ENCODE measurements at places on chromosomes 5 and 9.

GRCh38 chr9:109766351-109766750, 13.6 kb upstream of the PALM2AKAP2 start:
- DNase-seq = no peak

DNA sequence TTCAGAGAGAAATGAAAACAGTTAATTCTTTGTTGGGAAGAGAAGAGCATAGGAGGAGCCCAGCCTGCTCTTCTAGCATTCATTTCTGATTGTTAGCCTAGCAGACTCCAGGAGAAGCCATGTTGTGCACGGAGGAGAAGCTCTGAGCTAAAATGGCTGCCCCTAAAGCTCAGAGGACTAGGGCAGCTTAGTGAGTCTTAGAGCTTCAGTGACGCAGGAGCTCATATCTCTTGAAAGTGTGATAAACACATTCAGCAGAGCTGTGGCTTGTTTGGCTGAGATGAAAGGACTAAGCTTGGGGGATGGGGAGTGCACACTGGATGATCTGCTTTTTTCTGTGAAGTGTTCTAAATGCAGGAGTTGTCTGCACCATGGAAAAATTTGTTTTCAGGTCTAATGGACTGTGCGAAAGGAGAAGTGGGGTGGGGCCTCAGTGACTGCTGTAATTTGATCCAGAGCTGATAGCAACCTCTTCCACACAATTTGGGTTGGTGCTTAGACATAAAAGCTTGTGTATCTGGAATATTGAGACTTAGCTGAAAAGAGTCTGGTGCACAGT, 58.5 kb downstream of the ZNF462 start:
- no peak for DNase-seq

GRCh38 chr9:90815183-90815943, 13.7 kb downstream of the SYK start:
- DNase-seq = no peak

DNA sequence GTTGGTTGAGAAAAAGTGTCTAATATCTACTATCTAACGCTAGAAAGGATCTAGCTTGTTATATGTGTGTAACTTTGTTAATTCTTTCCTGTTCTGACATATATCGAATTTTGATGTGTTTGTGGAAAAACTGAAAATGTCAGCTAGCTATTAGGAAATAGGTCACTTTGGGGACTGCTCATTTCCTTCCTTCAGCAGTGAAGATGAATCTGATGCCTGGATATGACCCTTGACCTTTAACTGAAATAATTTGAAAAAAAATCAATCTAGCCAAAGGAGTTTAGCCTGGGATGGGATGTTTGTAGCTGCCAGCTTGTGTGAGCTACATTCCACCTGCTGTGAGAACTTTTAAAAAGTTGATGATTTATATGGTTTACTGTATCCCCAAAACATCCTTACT, 66.8 kb downstream of the CD180 start:
- no peak for DNase-seq

GRCh38 chr5:133799571-133800237, 168.7 kb downstream of the C5orf15 start:
- no peak for DNase-seq
